ENCODE measurements at places on chromosomes 5 and 9.
A peak's percentile ranks its signal among the peaks of the same experiment; 100 is the strongest.

DNA sequence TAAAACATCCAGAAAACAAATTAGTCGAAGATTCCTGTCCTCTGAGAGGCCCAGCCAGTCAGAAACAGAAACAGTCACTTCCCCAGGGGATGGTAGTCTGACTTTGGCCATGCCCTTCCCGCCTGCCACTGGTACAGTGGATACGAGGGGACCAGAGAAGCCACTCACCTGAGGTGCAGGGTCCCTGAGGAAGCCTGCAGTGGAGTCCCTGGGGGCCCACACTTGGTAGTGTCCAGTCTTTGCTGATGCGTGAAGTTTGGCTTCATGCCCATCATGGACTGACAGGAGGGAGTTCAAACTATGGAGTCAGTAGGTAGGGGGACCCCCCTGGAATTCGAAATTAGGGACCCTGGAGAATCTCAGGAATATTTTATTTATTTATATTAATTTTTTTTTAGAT, 147.5 kb downstream of the DAB2IP start:
- DNase-seq: no peak

DNA sequence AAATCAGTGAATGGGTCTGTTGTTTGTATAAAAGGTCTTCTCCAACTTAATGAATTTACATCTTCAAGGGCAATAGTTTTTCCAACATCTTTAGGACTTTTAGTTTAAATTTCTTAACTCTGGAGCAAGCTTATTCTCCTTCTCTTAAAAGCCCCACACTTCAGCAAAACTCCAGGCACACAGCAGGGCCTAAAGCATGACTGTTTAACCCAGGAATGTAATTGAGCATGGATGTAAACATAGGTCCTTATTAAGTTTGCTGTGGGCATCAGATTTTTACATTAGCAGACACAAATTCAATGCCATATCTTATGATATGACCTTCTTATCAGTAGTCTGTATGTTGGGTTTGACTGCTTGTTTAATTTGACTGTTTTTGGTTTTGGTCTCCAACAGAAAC, 78.9 kb downstream of the ABCA1 start:
- DNase-seq: no peak

- DNase-seq: no peak
These were observed 294.6 kb upstream of the ACTBL2 start for GRCh38 chr5:57777174-57777581.

DNA sequence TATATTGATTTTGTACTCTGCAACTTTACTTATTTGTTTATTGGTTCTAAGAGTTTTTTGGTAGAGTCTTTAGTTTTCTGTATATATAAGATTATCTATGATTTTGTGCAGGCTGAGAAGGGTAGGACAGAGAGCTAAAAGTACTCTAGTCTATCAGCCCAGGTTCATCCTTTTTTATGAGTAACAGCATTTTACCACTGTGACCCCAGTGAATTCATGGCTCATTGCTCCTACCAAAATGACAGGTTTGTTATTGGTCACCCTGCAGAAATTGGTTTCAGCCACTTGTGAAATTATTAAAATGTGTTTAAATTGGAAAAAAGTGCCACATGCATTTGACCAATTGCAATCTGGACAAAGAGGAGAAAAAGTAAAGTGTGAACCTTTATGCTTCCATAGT, 421.4 kb upstream of the DAB2 start:
- no peak for DNase-seq

GRCh38 chr5:33565324-33565723, 124.6 kb downstream of the TARS1 start:
- no peak for DNase-seq

DNA sequence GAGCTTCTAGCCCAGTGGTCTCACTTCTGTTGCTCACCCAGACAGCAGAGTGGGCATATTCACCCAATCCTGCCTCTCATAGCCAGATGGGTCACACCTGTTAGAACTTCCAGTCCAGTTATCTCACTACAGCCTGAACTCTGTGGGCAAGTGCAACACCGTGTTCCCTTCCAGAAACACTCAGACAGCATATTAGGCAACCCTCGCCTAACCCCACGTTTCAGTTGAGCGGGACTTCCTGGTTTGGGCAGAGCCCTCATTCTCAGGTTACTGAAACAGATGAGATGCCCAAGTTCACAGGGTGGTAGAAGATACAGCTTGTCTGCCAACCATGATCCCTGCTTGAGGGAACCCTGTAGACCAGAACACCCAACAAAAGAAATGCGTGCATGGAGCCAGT, 538.2 kb downstream of the CYLC2 start:
- DNase-seq: no peak

GRCh38 chr9:107213561-107214028, 69.5 kb upstream of the RAD23B start:
- peak; percentile 100 for DNase-seq

- no peak for DNase-seq
These were observed 280.7 kb downstream of the RFX3 start for GRCh38 chr9:3244963-3245653.

Data from foreskin melanocyte (primary cell).